ENCODE measurements at places on chromosomes 12 and 14.
A peak's percentile ranks its signal among the peaks of the same experiment; 100 is the strongest.

DNA sequence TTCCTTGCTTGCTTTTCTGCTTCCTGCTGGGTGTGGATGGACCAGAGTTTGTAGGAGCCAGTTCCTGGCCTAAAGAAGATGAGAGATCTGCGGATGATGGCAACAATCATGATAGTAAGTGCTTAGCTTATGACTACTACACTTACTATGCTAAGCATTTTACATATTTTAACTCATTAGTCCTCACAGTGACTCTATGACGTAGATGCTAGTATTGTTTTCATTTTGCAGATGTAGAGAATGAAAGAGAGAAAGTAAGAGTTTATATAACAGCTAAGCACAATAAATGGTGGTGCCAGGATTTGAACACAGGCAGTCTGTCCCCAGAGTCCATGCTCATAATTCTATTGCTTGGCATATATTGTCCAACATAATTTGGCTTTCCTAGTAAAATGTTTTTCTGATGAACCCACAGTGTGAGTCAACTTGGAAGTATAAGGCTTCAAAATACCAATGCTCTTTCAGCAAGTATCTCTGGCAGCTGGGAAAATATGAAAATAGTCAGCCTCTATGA is 363.2 kb upstream of the DDHD1 start:
- DNase-seq = peak; percentile 90

GRCh38 chr12:63070709-63071108 is 80.3 kb downstream of the AVPR1A start:
- DNase-seq = peak; percentile 12

DNA sequence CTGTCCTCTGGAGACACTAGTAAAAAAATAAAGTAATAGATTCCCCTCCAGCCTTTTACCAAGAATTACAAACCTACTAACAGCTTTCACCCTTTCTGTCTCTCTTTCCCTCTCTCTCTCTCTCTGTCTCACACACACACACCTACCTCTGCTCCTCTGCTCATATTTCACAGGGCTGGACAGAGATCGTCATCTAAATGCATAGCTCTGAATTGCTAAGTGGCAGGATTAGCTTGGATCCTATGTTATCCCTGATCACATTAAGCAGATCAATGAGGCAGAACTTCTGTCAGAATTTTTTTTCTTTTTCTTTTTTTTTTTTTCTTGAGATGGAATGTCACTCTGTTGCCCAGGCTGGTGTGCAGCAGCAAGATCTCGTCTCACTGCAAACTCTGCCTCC is 22.9 kb downstream of the VCPKMT start:
- no peak for DNase-seq

DNA sequence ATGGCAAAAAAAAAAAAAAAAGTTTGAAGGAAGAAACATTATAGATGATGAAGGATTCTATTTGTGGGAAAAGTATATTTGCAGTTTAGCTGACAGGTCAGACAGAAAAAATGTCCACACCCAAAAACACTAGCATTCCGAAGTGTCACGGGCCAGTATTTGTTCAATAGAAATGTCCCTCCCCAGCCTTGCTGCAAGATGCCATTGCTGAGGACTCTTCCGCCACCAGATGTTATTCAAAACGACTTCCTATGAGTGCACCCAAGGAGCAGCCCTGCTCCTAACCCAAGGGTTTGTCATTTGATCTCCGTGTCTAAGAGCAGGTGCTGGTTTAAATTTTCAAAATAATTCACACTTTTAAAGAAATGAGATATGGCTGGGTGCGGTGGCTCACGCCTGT is 163.1 kb downstream of the GCH1 start:
- DNase-seq = no peak

GRCh38 chr12:112370868-112371510 is 11.2 kb downstream of the HECTD4 start:
- no peak for DNase-seq

DNA sequence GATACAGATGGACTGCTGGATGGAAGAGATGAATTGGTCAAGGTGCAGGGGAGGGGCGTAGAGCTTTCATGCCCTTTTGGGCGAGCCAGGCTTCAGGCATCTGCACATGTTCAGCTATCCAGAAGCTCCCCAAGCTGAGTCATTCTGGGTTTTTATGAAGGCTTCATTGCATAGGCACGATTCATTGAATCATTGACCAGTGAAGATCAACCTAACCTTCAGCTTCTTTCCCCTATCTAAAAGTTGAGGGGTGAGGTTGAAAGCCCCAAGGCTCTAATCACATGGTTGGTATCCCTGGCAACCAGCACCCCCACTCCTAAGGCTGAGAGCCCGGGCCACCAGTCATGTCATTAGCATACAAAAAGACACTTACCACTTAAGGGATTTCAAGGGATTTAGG is 36.3 kb downstream of the RPS29 start:
- peak; percentile 37 for DNase-seq

DNA sequence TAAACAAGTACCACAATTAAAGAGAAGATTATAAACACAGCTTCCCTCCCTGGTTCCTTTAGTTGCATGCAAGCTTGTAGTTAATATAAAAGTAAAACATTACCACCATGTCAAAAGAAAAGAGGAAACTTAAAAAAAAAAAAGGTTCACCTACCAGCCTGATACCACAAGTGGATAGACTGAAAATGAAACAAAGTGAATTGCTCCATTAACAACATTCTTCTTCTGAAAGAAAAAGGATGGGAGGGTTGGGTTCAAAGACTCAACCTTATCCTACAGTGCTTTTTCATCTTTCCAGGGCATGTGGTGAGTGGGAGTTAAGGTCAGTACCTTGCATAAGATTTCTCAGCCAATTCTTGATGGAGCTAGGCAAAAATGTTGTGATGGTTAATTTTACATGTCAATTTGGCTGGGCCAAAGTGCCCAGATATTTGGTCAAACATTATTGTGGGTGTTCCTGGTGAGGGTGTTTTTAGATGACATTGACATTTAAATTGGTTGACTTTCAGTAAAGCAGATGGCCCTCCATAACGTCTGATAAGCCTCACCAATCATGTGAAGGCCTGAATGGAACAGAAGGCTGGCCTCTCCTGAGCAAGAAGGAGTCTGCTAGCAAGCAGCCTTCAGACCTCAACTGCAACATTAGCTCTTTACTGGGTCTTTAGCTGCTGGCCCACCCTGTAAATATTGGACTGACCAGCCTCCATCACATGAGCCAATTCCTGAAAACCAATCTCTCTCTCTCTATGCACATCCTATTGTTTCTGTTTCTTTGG is 28.8 kb downstream of the VCPKMT start:
- DNase-seq = no peak

GRCh38 chr12:128823216-128823915 is 392 bp downstream of the SLC15A4 start:
- DNase-seq = no peak

DNA sequence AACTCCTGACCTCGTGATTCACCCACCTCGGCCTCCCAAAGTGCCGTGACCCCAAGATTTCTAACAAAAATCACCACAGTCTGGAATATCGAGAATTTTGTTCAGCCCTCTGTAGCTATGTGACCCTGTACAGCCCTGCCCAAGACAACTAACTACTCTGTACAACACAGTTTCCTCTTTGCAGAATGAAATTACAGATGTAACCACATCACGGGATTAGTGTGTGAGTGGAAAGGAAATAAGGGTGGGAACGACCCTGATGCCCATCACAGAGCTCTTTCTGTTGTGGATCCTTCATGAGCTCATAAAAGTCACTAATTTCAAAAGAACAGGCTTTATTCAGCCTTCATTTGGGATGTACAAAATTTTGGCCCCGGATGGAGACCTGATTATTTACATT is 50.5 kb upstream of the KRR1 start:
- no peak for DNase-seq

DNA sequence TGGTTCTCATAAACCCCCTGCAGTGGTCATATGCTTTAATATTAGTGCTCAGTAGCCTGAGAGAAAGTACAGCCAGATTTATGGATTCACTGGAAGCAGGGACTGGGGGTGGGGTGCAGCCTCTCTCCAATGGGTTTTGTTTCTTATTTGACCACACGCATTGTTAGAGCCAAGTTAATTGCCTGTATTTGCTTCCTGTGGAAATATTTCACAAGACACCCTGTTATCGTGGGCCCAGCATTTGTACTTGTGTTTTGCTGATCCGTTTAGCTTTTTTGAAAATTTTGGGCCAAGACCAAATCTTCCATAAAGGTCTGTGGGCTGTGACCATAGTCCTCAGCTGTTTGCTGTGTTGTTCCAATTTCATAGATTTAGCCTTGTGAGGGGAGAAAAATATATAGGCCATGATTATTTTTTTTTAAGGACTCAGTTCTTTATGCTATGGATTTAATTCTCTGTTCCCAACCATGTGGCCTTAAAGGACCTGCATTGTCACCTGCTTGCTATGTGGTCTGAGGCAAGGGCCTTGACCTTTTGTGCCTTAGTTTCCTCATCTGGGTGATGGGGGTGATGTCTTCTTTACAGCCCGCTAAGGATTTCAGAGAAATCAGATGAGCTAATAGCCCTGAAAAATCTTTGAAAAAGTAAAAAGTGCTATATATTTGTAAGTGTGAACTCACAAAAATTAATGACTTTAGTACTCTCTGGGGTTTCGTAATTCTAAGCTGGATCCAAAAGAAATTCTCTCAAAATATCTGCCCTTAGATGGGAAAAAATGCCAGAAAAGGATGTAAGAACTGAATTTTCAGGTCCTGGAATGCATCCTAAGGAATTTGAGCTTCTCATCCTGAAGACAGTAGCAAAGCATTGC is 370.2 kb downstream of the DPF3 start:
- DNase-seq = peak; percentile 67

GRCh38 chr12:51424094-51424661 is 453 bp upstream of the SLC4A8 start:
- DNase-seq = no peak

GRCh38 chr12:47740606-47741339 is 15.5 kb upstream of the ENDOU start:
- DNase-seq = no peak

GRCh38 chr14:29913566-29913965 is 14.1 kb downstream of the PRKD1 start:
- no peak for DNase-seq

Measured in fibroblast of skin of right quadriceps (primary cell).